ENCODE measurements at places on chromosomes 7 and 10.

DNA sequence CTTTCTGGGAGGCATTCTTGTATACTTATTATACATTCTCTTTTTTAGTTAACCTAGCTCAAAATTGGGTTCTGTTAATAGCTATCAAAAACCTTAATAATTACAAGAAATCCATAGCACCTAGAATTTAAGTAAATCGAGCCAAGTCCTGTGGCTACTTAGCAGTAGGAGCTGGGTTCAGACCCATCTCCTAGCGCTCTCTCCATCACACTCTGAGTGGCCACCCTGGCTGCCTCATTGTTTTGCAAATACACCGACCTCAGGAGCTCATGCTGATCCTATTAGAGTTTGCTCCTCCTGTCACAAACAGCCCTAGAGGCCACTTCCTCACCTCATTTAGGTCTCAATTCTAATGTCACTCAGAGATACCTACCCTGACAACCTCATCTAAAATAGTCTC, 46.2 kb upstream of the OSBPL3 start:
- no peak for DNase-seq

DNA sequence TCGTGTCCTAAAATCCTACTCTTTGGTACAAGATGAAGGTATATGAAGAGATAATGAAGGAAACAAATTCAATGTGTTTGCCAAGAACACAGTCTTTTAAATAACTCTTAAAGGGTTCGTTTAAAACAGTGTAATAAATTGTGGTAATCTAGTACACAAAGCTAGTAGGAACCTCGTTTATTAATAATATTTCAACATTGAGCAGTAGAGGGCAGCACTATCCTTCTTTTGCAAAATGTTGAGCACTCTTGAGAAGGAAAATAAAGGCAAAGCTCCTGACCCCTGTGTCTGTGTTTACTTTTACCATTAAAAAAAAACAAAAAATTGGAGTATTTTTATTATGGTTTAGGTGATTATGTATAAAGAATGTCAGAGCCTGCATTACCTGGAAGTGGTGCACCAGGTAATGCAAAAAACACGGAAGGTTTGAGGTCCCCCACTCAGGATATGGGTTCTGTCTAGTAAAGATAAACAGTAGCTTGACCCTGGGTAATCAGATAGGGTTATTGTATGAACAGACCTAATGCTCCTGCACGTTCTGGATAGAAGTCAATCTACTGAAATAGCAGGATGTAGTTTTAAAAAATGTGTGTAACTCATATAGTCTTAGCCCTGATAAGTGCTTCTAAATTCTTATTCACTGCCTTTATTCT, 5.7 kb upstream of the GOT1 start:
- peak; percentile 42 for DNase-seq

DNA sequence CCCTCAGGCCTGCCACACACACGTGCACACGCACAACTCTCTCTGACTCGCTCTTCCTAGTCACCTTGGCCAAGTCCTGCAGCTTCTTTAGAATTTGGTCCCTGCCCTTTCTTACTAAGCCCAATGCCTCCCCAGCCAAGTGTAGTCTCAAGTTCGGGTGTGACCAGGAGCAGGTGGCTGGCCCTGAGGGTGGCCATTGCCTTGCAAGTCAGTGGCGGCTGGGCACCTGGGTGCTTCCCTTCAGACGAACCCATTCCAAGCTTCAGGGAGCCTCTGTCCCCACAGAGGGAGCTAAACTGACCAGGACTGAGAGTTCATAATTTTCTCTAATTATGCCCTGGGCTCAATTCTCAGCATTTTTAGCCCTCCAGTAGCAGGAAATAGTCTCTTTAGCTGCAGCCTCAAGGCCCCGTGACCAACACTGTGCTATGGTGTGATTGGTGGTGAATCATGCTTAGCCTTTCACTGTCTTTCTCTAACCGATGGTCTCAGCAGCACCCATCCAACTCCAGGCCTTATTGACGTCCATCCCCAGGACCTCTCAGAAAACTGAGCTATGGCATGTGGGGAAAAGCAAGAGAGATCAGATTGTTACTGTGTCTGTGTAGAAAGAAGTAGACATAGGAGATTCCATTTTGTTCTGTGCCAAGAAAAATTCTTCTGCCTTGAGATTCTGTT, 34.7 kb upstream of the FXYD4 start:
- DNase-seq, result no peak

- no peak for DNase-seq
Measured at GRCh38 chr10:6199131-6199733, 3.5 kb upstream of the PFKFB3 start.

DNA sequence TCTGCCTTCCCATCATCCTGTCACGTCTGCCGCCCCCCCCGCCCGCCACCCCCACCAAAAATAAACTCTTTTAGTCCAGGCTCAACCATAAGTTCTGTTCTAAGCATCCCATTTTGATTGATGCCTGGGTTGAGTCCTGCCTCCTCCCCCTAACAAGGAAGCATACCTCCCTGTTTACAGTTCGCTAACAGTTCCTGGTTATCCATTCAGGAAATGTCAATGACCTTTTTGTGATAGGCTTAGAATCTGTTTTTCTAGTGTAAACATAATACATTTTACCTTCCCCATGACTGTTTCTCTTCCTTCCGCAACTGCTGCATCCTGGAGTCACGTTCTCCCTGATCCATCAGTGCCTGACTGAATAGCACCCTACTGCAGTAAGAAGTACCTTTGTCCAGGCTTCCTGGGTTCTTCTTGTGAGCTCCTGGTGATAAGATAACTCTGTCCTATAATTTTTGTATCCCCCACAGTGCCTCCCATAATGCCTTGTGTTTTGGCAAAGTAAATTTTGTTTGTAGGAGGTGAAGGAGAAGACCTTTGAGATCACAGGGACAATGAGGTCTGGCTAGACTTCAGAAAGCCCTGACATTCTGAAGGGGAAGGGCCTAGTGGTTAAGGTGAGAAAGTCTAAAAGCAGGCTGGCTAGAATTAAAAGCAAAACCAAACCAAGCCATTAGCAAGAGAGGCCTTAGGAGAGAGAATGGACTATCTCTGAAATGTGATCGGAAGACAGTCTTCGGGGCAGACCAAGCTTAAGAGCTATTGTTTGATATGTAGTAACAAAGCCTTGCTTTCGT, 7.3 kb downstream of the AGFG2 start:
- no peak for DNase-seq

- DNase-seq, result no peak
Measured at GRCh38 chr10:101319241-101319915, 34.6 kb upstream of the BTRC start.

- DNase-seq, result peak; percentile 95
Measured at GRCh38 chr10:44045020-44045419, 339.9 kb downstream of the CXCL12 start.

GRCh38 chr7:4633012-4633411, 49.1 kb upstream of the FOXK1 start:
- DNase-seq, result peak; percentile 55

GRCh38 chr7:137975768-137976167, 26.1 kb downstream of the CREB3L2 start:
- peak; percentile 70 for DNase-seq

- DNase-seq, result no peak
Measured at GRCh38 chr10:34503704-34504103, 311.4 kb downstream of the PARD3 start.

DNA sequence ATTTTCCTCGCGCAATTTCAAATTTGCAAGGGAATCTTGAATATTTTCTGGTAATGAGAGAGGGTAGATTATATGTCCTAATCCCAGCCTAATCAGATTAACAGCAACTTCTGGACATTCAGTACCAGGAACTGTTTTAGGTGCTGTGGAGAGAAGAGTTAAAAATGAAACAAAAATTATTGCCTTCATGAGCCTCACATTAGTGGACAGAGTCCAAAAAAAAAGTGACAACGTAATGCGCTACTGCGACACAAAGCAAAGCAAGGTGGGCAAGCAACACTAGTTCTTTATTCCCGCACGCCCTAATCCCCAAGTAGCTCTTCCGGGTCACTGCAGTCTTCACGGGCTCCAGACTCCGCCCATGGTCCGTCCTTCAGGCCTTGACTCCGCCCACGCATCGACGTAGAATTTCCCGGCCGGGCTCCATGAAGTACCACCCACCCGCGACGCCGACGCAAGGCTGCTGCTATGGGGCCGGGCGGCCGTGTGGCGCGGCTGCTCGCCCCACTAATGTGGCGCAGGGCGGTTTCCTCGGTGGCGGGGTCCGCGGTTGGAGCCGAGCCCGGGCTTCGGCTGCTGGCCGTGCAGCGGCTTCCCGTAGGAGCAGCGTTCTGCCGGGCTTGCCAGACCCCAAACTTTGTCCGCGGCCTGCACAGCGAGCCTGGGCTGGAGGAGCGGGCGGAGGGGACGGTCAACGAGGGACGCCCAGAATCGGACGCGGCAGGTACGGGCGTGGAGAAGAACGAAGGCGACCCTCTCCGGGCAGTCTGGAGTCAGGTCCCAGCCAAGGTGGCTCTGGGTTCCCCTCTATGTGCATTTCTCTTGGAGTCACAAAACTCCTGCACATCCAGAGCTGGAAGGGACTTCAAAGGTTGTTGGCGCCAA, at the start of gene MALSU1:
TSS of gene MALSU1 (plus strand) at position 455 of the 885 bp plus-strand sequence. CDS start at position 469, 14 bp downstream.
- peak; percentile 97 for DNase-seq

- DNase-seq, result peak; percentile 74
Measured at GRCh38 chr7:99193527-99194220, 14.2 kb downstream of the KPNA7 start.

DNA sequence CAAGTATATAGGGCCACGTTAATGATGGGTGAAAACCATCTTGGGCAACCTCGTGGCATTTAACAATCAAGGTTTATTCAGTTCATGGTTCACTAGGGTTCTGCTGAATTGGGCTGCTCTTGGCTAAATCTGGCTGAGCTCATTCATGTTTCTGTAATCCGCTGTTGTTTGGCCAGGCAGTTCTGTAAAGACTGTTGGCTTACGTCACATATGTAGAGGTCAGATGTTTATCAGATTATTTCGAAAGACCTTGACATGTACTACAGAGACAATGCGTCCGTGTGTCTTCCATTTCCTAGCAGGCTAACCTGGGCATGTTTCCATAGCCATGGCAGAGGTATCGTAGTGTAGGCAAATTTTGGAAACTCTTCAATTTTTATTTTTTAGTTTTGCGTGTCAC, 190.0 kb upstream of the ZWINT start:
- DNase-seq, result no peak

- no peak for DNase-seq
Measured at GRCh38 chr10:13383399-13383761, 35.3 kb upstream of the SEPHS1 start.

- DNase-seq, result no peak
Measured at GRCh38 chr7:96067321-96067720, 254.6 kb downstream of the SLC25A13 start.

DNA sequence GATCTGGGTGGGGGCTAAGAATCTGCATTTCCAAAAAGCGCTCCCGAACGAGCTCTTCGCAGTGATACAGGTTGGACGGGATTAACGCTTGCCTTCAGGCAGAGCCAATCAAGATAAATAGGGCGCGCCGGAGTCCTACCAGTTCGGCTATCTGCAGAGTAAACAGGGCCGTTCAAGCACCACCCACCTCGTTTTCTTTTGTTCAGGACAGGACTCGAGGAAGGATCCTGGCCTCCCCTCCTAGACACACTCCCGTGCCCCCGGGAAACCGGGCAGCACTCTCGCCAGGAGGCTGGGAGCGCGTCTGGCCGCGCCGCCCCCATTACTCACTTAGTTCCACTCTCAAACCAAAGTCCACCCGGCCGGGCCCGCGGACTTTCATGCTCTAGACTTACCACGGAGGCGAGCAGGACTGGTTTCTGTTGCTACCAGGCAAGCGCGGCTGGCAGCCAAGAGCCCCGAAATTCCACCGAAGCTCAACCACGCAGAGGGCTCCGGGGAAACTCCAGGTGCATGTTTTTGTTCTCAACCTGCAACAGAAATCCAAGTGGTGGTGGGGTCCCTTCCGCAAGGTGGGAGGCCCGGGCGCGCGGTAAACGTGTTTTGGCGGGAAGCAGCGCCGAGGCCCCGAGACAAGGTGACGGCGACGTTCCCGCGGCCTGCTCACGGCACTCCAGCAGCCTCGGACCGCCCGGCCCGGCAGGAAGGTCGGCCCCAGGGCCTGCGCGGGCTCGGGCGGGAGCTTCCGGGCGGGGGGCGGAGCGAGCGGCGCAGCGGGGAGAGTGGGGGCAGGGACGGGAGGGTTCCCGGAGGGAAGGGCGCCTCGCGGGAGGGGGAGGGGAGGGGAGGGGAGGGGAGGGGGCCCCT, 12.7 kb downstream of the HNRNPF start:
- peak; percentile 69 for DNase-seq

DNA sequence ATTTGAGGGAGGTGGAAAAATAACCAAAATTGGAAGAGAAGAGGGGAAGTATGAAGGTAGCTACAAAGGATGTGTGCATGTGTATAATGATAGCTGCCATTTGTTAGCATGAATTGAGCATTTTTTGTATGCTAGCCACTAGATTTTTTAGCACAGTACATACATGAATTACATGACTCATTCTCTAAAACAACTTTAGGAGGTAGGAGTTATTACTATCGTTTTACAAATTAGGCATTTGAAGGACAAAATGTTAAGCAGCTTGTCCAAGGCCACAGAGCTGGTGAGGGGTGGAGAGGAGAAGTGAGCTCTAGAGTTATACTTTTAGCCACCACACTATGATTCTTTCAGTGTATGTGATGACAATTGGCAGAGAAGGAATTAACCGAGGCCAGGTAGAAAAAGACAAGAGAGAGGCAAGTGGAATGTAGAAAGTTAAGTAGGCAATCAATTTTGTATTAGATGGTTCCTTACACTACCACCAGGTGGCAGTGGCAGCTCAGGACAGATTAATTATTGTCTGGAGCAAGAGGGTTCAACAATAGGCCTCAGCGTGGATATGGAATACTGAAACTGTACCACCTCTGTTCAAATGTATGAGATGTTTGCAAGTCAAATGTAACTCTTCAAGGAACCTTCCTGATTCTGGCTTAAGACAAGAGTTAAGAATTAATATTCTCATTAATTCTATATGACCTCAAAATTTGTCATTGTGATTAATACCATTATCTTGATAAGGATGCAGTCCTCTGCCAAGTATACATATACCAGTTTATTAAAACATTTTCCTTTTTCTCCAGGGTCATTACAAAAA, 128.0 kb downstream of the MBL2 start:
- peak; percentile 44 for DNase-seq

- DNase-seq, result no peak
Measured at GRCh38 chr7:757741-758163, 30.7 kb upstream of the PRKAR1B start.

DNA sequence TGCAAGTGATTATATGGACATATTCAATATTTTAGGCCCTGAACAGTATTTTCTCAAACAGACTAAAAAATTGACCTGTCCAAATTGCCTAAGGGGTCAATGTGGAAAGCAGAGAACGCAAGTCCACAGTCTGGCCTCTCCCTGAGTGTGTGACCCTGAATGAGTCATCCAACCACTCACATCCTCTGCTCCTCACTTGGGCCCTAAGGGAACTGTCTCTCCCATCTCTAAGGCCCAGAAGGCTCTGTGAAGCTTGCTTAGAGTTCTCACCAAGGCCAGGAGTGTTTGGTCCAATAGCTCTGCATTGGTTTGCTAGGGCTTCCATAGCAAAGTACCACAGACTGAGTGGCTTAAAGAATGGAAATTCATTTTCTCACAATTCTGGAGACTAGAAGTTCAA, 155.1 kb downstream of the LSM5 start:
- peak; percentile 97 for DNase-seq

All from RPMI7951 (cell line).